Osteoblast (primary cell): ENCODE measurements at places on chromosomes 11 and 22. TPM values are rescaled to one million over a fixed set of nuclear protein-coding genes. Genes with fewer than 3 reads are reported as not detected.

The PTPN5 gene
- not detected in 2 replicates for total RNA-seq

The NELL1 gene
- not detected in 2 replicates for total RNA-seq

The SOX6 gene
- total RNA-seq = 3.2 and 3.3 TPM in 2 replicates

The NTM gene
- 48.1 and 92.8 TPM in 2 replicates for total RNA-seq

The KDM4E gene
- not detected in 2 replicates for total RNA-seq

The CARD16 gene
- total RNA-seq = 2.9 and 4.1 TPM in 2 replicates

The C1QTNF4 gene
- 0.36 TPM in 1 of 2 replicates, not detected in the other for total RNA-seq

The CNGA4 gene
- total RNA-seq = under 0.01 TPM in 2 replicates

The F2 gene
- not detected in 2 replicates for total RNA-seq

The WNT11 gene
- under 0.01 and 0.36 TPM in 2 replicates for total RNA-seq

The OR51I1 gene
- total RNA-seq = under 0.01 TPM in 1 of 2 replicates, not detected in the other

The CECR2 gene
- total RNA-seq = not detected in 2 replicates

The SOX10 gene
- total RNA-seq = not detected in 2 replicates

The RFPL3 gene
- total RNA-seq = not detected in 2 replicates

The KLHL35 gene
- 2.4 and 4.3 TPM in 2 replicates for total RNA-seq

The EFCAB6 gene
- total RNA-seq = 1.8 and 2.9 TPM in 2 replicates

The SLC22A8 gene
- not detected in 2 replicates for total RNA-seq

The KCNJ11 gene
- total RNA-seq = under 0.01 TPM in 1 of 2 replicates, not detected in the other

The PAX6 gene
- total RNA-seq = under 0.01 and 0.36 TPM in 2 replicates

The SERHL2 gene
- 2.9 TPM in 2 replicates for total RNA-seq

The OR5B3 gene
- total RNA-seq = not detected in 2 replicates

The PACSIN3 gene
- total RNA-seq = 11.2 and 12.7 TPM in 2 replicates

The MS4A15 gene
- total RNA-seq = not detected in 2 replicates

The RIMBP3B gene
- total RNA-seq = 0.29 TPM in 1 of 2 replicates, not detected in the other

The PITPNM1 gene
- total RNA-seq = 13.3 and 14.1 TPM in 2 replicates

The HEPHL1 gene
- total RNA-seq = not detected in 2 replicates

The MRGPRX3 gene
- not detected in 2 replicates for total RNA-seq

The B4GALNT4 gene
- total RNA-seq = 0.88 and 2.2 TPM in 2 replicates

The OR51A4 gene
- not detected in 2 replicates for total RNA-seq

The FOLR1 gene
- under 0.01 and 0.36 TPM in 2 replicates for total RNA-seq

The SHANK3 gene
- 0.36 and 0.59 TPM in 2 replicates for total RNA-seq

The PKP3 gene
- total RNA-seq = 0.88 and 2.5 TPM in 2 replicates

The GRM5 gene
- not detected in 2 replicates for total RNA-seq

The VPS11 gene
- total RNA-seq = 35.1 and 37.1 TPM in 2 replicates

The MS4A3 gene
- not detected in 2 replicates for total RNA-seq

The ALX4 gene
- under 0.01 and 0.29 TPM in 2 replicates for total RNA-seq

The MIAT gene
- total RNA-seq = 1.8 TPM in 2 replicates

The BRSK2 gene
- 0.36 TPM in 1 of 2 replicates, not detected in the other for total RNA-seq

The MRGPRE gene
- under 0.01 TPM in 1 of 2 replicates, not detected in the other for total RNA-seq

The SPECC1L gene
- 45.7 and 46.7 TPM in 2 replicates for total RNA-seq

The OR10AG1 gene
- not detected in 2 replicates for total RNA-seq

The SAC3D1 gene
- total RNA-seq = 7.6 and 9.7 TPM in 2 replicates

The ST14 gene
- under 0.01 TPM in 1 of 2 replicates, not detected in the other for total RNA-seq

The APOL4 gene
- 2.9 and 4.4 TPM in 2 replicates for total RNA-seq

The DEUP1 gene
- total RNA-seq = under 0.01 TPM in 2 replicates

The PVALB gene
- not detected in 2 replicates for total RNA-seq

The IGSF9B gene
- total RNA-seq = under 0.01 and 0.36 TPM in 2 replicates

The NAP1L4 gene
- 72.0 and 87.8 TPM in 2 replicates for total RNA-seq

The UPK3A gene
- not detected in 2 replicates for total RNA-seq

The STK33 gene
- total RNA-seq = 0.72 and 1.2 TPM in 2 replicates
